M059J (cell line): ENCODE measurements at places on chromosomes 6 and 20. TPM values are rescaled to one million over a fixed set of nuclear protein-coding genes. Genes with fewer than 3 reads are reported as not detected.

- DNase-seq: no peak
Measured at GRCh38 chr20:16490696-16491095, 82.6 kb downstream of the KIF16B start.

GRCh38 chr20:61320691-61321425 lies 68.8 kb downstream of the CDH4 start:
- no peak for DNase-seq

GRCh38 chr20:13349235-13349604 lies 128.1 kb downstream of the ISM1 start:
- no peak for DNase-seq

GRCh38 chr6:117907601-117908245 lies 659 bp downstream of the SLC35F1 start:
- no peak for DNase-seq

DNA sequence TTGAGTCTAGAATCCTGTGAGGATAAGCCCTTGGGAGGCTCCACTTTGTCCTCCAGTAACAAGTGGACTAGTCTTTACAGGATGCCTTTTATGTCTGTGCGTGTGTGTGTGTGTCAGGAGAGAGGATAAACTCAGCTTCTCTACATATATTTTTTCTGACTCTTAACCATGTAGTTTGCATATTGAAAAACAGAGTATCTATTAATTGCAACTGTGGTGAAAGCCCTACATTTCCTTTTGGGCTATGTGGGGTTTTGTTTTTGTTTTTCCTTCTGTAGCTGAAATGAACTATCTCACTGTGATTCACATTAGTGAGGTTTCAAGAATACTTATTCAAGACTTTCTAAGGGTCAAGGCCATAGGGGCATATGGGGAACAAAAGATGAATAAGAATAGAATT lies 17.7 kb downstream of the TPBG start:
- no peak for DNase-seq

The ZNF322 gene
- 18.5 and 21.9 TPM in 2 replicates for total RNA-seq

The C20orf204 gene
- 0.02 TPM in 2 replicates for total RNA-seq

GRCh38 chr6:12595161-12595811 lies 121.3 kb upstream of the PHACTR1 start:
- peak; percentile 84 for DNase-seq

The MYB gene
- total RNA-seq: 5.1 and 7.4 TPM in 2 replicates

The SLC22A23 gene
- 0.54 and 0.64 TPM in 2 replicates for total RNA-seq

DNA sequence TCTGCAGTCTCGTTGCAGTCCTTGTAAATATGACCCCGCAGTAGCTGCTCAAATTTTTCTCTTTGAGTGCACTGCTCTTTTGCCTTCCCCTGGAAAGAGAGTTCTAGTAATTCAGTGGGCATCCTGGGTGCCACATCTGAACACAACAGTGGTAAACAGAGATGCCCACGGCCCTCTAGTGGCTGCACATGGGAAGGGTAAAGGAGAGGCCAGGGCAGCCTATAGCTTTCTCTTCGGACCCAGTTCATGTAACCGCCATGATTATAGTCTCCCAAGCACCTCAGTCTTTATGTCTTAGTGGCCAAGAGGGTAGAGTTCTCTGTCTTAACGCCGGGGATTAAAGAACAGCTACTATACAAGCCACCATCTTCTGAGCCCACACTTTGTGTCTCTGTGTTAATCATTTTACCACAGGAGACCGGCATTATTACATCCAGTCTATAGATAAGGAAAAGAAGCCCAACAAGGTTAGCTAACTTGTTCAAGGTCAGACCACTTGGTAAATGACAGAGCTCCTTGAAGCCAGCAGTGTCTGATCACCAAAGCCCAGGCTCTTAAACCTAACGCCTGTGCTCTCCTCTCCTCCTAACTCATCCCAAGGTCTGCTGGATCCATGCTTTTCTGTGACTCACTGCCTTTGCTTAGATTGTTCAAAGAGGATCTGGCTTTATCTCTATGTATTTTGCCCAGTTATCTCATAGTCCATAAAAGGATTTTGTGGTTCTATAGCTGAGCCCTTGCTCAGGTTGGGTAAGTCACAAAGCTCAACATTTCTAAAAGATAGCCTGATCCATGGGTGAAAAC lies 81.8 kb downstream of the ISM1 start:
- peak; percentile 39 for DNase-seq

The TRIM31 gene
- not detected in 2 replicates for total RNA-seq

GRCh38 chr6:41736186-41736733 lies 852 bp upstream of the TFEB start:
- no peak for DNase-seq

DNA sequence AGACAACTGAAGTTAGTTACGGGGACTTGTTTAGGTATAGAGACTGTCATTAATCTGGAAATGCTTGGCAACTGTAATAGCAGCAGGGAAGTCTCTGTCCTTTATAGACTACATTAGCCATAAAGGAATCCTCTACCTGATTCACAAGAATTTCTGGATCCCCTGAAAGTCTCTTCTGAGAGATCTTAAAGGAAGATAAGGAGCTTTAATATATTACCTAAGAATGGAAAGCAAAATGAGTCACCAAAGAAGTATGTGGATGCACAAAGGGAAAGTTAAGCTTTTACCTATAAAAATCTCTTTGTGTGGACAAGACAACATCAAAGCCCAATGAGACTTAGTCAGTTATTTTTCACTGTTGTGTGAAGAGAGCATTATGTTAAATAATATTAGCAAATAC lies 92.2 kb upstream of the RSPO3 start:
- peak; percentile 78 for DNase-seq

DNA sequence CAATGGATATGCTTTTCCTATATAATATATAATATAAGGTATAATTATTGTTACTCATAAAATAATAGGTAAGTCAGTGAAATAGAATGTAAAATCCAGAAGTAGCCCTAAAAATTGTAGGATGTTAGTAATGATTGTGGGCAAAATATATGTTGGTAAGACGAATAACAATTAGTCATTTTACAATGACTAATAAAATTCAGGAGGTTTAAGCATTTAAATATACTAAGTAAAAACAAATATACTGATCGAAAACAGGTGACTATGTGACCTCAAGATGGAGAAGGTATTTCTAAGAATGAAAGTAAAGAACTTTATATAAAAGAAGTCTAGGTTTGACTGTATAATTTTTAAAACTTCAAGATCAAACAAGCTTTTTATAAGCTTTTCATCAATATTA lies 28.9 kb downstream of the FUCA2 start:
- no peak for DNase-seq

The ABHD16B gene
- not detected in 2 replicates for total RNA-seq

The RIMS4 gene
- total RNA-seq: 0.02 TPM in 2 replicates

DNA sequence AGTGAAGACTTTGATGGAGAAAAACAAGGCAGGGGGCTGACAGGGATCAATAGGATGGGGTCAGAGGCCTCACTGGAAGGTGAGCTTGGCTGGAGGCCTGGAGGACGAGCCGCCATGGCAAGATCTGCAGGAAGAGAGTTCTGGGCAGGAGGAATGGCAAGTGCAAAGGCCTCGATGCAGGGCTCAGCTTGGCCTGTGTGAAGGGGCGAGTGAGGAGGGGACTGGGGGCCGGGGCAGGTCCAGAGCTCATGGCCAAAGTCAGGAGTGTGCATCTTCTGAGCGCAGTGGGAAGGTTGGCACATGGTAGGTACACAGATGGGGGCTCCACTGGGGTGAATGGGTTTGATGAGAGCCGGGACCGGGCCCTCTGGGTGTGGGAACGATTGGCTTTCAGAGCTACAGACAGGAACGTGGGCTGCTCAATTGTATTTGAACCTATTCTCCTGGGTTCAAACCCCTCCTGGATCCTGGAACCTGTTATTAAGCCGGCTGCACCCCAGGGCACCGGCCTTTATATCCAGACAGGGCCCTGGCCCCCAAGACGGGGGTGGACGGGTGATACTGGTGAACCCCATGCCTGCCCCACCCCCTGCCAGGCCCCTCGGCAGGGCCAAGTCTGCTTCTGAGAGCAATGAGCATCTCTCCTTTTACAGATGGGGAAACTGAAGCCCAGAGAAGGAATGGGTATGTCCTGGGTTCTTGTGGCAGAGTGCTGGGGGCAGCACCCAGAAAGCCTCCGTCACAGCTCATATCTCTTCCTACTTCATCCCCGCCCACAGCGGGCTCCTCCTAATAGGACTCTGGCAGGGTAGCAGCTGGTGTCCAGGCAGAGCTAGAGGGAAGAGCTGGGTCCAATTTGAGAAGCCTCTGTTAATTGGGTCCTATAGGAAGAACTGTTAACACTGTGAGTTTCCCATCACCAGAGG lies 106.1 kb downstream of the CEBPB start:
- DNase-seq: no peak

DNA sequence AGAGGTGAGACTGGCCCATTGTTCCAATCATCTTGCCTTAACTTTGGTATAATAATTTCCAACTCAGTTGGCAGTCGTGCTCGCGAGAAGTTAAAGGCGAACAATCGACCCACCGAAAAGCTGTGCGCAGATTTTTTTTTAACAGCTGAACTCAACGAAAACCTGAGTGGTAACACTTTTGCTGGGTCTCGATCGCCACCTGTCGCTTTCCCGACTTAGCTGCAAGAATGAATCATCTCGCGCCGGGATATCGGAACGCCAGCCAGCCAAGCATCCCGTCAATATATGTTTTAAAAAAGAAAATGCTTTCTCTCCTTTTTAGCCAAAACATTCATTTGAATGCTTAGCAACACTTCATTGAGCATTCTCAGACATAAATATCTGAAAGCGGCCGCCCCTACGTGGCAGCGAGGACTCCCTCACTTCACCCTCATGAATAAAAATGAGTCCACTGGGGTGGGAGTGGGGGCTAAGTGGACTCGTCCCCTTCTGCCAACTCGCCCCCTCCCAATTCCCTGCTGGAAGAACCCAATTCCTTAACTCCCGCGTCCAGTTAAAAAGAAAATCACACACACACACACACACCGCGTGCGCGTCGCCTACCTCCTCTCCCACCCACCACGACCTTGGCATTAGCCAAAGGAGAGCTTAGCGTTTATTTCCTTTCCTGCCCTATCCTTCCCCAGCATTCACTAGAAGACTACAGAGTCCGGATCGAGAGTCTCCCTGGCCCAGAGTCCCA lies 1.5 kb downstream of the COL12A1 start:
- DNase-seq: peak; percentile 97

The NKAIN4 gene
- total RNA-seq: not detected in 2 replicates

GRCh38 chr6:37160922-37161778 lies 8.8 kb upstream of the PIM1 start:
- no peak for DNase-seq

DNA sequence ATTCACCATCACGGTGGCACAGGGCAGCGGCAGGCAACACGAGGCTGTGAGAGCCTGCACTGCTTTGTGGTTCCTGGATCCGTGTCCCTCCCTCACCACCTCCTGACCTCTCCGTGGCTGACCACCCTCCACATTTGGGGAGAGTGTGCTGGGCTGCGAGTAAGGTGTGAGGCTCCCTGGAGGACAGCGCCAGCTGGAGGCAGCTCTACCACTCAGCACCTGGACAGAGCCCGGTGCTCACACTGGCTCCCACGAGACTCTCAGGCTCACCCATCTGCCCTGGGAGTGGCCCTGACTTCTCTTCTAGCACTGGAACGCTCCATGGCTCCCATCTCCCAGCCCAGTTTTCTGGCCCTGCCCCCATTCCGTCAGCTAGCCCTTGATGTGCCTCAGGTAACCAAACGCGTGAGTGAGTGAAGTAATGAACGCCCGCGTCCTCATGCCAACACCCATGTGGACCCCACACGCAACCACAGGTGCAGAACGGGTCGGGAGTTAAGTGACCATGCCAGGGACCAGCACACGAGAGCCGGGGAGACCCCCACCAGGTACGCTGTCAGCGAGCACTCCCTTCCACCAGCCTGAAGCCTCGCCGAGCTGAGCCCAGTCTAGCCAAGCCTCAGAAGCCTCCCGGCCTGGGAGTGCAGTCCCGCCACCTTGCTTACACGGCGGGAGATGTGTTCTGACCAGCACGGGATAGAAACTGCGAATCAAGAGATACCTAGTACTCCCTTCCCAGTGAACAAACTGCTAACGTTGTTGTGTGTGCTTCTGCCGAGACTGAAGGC lies 137.2 kb downstream of the WDR27 start:
- no peak for DNase-seq

GRCh38 chr6:3457710-3458602 lies 1.1 kb upstream of the SLC22A23 start:
- peak; percentile 47 for DNase-seq

- DNase-seq: no peak
Measured at GRCh38 chr20:50872560-50873425, 58.4 kb downstream of the ADNP start.

DNA sequence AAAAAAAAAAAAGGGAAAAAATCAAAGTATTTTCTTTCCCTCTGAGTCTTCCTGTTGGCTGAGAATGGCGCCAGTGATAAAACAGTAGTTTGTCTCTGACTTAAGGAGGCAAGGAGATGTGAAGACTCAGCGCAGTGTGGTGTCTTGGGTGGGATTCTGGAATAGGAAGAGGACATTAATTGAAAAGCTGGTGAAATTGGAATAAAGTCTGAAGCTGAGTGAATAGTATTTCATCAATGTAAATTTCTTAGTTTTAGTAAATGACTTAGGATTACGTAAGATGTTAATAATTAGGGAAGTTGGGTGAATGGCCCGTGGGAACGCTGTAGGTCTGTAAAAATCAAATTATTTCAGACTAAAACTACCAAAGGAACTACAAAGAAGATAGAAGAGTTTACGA lies 122.8 kb upstream of the ZNF217 start:
- DNase-seq: no peak

DNA sequence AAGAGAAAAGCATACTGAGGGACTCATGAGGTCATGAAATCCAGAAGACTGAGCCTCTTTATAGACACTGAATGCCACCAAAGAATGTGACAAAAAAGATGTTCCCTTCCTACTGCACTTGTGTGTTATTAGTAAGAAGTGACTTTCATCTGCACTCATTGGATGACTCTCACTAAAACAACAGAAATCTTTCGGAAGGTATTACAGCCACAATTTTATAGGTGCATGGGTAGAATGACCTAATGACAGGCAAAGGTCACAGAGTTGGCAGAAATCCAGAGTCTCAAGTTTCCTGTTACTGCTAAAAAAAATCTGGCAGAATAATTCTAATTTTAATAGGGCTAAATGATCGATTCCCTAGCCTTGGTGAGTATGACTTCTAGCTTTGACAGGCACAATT lies 13.3 kb downstream of the PKHD1 start:
- DNase-seq: no peak

- DNase-seq: peak; percentile 53
Measured at GRCh38 chr20:5919626-5920544, 30.4 kb downstream of the TRMT6 start.

The TRIM26 gene
- total RNA-seq: 90.0 and 111 TPM in 2 replicates

The TNF gene
- total RNA-seq: 0.47 and 0.62 TPM in 2 replicates
